ENCODE measurements at places on chromosomes 2 and 18.

GRCh38 chr2:129443235-129443864, 536.1 kb upstream of the RAB6C start:
- DNase-seq, result peak; percentile 53

DNA sequence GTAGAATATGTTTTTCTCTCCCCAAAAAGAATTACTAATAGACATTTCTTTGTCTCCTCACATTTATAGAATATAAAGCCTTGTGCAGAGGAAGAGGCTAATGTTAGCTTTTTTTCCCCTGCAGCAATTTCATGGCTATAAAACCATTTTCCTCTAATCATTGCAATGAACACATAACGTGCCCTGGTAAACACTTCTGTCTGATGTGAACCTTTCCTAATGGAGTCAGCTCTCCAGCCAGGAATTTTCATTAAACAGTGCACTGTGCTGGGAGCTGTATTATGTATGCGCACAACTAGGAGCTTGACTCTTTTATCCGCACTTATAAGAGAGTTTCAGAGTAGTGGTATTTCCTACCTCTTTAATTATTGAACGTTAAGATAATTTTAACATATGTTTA, 63.9 kb upstream of the SPATS2L start:
- DNase-seq, result no peak

DNA sequence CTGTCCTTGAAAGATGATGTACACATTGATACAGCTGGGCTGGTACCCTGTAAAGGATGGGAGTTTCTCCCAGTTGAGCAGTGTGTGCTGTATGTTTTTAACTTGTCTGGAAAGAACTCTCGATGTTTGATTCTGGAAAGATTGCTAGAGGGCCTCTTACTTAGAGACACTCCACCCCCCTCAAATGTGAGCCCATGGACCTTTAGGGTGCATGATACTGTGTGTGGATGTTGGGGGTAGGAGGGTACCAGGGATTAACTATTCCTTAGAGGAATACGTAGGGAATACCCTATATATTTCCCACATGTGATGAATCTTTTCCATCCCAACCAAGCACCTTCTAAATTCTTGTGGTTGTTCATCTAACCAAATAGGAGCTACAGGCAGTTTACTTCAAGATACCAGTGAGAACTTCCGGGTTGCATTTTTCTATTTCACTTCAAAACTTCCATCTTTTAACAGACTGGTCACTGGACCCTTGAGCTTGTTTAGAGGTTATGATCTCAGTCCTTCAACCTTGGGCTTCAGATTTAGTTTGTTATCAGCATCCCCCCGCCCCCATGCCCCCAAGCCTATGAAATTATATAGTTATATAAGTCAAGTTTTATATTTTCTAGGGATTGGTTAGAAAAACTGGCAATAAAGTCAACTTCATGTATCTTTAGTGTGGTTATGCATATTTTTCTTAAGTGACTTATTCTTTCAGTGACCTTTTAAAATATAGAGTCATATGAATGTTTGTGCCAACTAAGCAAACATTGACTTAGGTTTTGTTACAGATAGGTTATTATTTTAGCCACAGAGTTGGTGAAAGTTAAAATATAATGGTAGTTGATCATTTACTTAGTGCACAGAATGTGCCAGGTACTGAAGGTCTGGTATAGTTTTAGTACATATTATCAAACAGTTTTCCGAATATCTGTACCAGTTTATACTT, 18.2 kb downstream of the AFTPH start:
- DNase-seq, result no peak

DNA sequence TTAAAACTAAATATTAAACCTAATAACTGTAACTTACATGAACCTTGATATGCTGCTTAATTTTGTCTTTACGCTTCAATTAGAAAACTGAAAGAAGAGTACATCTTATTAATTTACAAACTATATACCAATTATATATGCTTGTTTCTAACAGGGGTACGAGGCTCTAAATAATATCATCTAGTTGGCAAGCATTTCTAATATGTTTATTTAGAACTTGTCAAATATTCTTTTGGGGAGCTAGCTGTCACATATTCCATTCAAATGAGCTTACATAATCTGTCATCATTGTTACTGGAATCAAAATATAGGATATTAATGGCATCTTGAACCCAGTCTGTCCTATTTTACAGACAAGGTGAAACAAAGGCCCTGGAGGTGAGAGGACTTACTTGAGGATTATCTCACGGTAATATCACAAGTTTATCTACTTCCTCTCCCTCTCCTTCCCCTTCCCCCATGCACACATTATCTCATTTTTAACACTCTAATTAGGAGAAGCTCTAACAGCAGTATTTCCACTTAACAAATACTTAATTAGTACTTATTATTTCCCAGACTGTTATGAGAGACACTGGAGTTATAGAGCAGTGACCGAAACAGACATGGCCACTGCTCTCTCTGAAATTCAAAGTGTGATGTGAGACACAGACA, 3.5 kb downstream of the PRKD3 start:
- no peak for DNase-seq

DNA sequence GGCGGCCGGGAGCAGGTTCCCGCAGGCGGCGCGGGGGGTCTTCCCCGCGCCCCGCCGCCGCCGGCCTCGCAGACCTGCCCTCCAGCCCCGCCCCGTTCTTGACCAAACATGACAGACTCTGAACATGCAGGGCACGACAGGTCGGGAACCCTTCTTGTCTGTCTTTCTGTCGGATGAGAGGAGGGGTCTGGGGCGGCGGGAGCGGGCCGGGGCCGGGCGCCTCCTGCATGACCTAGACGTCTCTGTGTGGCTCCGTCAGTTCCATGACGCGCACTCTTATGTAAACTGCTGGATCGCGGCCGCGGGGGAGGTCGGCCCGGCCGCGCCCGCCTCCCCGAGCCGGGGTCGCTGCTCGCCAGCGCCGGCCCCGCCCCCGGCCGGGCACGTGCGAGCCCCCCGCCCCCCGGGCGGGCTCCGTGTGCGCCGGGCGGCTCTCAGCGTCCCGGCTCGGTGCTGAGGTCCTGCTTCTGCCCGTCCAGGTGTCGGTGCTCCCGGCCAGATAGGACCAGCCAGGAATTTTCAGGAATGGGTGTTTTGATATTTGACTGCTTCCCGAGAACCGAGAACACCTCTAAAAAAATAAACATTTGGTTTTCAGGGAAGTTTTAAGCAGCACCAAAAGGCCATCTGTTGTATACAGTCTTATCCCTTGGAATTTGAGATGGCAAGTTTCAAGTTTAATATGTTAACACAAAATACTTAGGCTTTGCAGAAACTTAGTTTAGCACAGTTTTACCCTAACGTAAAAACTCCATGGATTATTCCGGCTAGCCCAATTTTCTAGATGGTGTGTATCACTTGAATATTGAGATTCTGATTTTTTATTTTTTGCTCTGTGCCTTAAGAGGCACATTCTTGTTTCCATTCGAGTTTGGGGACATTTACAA, 733 bp downstream of the ZC3H6 start:
- peak; percentile 86 for DNase-seq

GRCh38 chr2:61334466-61334865, 136.4 kb downstream of the USP34 start:
- no peak for DNase-seq

DNA sequence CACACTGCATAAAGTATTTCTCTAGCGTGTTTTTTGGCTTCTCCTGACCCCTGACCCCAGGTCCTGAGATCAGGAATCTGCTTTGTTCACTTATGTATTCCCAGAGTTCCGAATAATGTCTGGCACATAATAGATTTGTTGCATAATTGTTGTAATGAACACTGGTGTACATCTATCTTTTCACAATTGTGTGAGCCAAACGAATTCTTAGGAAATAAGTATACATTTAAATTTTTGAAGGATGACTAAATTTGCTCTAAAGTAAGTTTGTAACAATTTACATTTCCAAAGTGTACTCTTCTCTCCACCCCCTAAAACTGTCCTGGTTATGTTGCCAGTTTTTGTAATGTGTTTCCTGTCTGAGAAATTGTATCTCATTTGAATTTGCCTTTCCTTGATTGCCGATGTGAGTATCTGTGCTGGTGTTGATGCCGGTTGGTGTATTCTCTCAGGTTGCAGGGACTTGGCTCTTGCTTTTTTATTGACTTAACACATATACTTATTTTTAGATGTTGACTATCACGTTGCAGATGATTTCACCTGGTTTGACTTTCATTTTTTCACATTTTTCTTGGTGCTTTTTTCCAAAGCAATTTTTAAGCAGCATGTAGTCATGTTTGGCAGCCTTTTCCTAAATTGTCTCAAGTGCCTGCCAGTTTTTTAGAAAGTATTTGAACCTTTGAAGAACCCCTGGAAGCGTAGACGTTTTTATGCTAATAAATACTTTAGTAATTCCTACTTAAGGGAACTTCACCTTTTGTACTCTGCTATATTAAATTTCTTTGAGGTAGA, 16.1 kb upstream of the FARP2 start:
- no peak for DNase-seq

DNA sequence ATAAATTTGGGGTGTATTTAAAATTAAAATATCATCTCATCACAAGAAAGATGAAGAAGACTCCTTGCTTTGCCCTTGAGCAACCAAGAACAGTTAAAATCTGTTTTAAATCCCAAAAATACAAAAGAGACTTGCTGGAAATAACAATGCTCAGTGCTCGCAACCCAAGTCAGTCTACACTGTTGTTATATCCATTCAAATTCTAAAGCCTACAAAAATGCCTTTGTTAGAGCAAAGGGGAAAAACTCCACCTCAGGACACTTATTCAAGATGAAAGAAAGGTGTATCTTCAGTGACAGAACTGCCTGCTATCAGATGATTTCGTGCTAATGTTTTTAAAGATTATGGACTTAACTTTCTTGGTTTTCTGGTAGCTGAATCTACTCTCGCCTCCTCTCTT, 111.9 kb upstream of the TANK start:
- no peak for DNase-seq

DNA sequence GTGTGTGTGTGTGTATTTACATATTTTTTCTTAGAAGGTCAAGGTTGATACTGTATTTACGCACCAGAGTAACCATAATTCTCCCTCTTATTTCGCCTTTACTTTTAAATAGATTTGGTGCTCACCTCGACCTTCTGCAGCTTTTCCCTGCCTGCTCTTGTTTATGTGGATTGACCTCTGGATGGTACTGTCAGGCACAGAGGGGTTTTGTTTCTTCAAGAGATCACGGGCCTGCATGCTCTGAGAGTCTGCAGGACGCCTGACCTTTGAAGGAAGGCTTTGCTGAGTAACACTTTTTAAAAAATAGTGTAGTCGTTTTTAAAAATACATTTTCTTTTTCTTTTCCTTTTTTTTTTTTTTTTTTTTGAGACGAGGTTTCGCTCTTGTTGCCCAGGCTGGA, 18.1 kb upstream of the EFHD1 start:
- peak; percentile 30 for DNase-seq

DNA sequence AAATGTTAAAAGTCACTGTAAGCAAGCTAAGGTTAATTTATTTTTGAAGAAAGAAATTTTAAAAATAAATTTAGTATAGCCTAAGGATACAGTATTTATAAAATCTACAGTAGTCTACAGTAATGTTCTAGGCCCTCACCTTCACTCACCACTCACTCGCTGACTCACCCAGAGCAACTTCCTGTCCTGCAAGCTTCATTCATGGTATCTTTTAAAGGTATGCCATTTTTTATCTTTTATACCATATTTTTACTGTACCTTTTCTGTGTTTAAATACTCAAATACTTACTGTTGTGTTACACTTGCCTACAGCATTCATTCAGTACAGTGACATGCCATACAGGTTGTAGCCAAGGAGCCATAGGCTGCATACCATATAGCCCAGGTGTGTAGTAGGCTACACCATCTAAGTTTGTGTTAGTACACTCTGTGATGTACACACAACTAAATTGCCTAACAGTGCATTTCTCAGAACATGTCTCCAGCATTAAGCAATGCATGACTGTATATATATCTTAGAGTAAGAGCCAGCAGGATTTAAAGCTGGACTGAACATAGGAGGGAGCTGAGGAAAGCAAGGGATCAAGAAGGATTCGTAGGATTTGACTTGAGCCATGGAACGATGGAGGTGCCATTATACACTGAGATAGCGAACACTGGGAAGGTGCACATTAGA, 83.1 kb upstream of the KLF7 start:
- DNase-seq, result no peak

DNA sequence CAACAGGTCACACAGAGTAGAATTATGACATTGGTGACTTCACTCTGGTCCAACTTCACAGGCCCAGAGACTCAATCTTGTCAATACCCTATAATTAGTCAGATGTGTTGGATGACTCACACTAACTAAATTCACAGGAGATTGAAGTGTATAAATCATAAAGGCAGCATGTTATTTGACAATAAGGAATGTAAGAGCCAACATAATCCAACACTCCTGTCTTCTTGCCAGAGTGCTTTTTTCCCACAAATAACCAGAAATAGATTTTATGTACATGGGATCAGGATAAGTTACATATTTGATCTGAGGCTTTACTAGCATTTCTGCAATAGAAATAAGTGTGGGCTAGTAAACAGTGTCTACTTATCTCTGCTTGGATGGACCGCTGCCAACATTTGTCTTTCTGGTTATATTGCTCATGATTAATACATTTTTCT, 42.2 kb upstream of the ZSWIM2 start:
- no peak for DNase-seq

DNA sequence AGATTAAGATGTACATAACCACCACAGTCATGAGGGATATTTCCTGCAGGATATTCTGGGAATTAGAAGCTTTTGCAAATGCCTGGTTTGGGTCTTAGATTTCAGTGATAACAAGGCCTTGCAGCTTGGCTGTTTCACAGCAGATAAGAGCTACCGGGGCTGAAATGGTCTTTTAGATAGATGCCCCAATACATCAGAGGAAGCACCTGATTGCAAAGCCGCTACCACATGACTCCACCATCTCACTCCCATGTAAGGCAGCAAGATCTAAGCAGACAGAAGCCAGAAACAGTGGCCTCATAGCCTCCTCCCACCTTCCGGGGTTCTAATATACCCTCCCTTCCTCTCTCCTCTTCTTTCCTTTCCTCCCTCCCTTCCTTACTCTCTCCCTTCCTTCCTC, 31.1 kb upstream of the EPG5 start:
- no peak for DNase-seq

DNA sequence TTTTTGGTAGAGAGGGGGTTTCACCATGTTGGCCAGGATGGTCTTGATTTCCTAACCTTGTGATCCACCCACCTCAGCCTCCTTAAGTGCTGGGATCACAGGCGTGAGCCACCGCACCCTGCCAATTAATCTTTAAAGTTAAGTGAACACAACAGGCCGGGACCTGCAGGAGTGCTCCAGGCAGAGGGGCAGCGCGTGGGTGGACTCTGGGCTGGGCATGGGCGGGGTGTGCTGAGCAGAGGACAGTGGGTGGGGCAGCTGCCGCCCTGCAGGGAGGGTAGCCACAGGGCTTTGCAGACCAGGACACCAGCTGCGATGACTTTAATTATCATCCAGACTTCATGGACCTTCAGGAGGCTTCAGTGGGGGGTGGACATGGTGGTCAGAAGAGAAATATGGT, 8.8 kb upstream of the GPR148 start:
- no peak for DNase-seq

All from head of caudate nucleus (tissue), 42 donors.